ENCODE measurements at places on chromosomes 2 and 18.

DNA sequence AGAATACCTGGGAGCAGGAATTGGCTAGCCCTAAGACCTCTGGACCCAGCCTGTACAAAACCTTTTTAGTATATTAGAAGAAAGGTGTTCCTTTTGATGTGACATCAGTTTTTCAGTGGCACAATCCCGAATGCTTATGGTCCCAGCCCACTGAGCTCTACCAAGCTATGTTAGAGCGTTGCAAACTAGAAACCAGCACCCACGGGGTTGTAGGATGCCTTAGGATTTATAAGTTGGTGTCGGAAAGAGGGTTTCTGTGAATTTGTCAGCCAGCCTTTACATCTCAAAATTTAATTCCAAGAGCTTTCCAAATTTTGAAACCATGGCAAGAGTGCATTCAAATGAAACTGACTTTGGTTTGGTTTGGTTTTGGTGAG lies 499 bp upstream of the LMAN1 start:
- no peak for DNase-seq

- DNase-seq = no peak
These were observed 183.4 kb upstream of the RASGRP3 start for GRCh38 chr2:33292981-33293595.

DNA sequence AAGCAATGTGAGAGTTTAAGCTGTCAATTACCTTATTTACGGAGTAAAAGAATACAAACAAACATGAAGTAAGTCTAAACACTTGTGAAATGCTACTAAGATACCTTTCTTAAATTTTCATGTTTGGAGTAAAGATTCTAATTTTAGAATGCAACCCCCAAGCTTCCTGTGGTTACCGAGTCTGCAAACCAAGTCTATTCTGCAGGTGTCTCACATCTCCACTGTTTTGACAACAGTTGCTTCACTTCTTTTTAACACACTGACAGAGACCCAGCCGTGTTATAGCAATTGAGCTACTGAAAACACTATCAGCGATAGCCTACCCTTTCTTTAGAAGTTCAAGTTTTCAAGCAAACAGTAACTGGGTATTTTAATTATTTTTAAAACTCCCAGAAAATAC lies 608.3 kb downstream of the ERBB4 start:
- DNase-seq = no peak

- no peak for DNase-seq
These were observed 7.2 kb upstream of the KIAA2012 start for GRCh38 chr2:202065876-202066275.

GRCh38 chr18:76457475-76457874 lies 37.6 kb downstream of the ZNF516 start:
- no peak for DNase-seq

DNA sequence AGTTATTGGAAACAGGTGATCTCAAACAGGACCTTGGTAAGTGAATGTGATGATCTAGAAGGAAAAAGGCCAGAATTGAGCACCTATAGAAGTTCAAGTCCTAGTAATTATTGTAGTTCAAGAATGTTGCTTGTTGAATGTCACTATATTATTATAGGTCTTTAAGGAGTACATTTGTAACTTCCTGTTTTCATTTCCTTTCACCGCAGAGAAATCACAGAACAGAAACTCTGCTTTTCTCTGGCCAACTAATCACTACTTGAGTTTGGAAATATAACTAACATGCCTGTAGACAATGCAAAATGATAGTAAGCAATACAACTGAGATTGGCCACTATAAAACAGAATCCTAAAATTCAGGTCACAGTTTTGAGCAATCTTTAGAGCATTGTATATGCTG lies 61.8 kb upstream of the EFEMP1 start:
- no peak for DNase-seq

DNA sequence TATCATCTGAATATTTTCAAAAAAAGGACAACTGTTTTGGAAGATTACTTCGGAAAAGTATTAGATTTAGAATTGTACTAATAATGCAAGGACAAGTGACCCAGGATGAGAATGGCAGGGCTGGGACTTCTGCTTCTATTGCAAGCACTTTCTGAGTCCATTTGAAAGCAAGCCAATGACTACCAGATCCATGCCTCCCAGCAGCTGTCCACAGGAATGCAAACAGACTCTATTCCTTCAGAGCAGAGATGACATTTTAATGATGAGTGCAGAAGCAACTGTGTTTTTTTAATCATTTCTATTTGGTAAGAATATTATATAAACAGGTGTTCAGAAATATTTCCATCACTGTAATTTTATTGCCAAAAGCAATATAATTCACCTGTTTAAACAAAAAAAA lies 456.7 kb downstream of the SOX11 start:
- no peak for DNase-seq

- no peak for DNase-seq
These were observed 147.8 kb downstream of the KCNE4 start for GRCh38 chr2:223199531-223200515.

DNA sequence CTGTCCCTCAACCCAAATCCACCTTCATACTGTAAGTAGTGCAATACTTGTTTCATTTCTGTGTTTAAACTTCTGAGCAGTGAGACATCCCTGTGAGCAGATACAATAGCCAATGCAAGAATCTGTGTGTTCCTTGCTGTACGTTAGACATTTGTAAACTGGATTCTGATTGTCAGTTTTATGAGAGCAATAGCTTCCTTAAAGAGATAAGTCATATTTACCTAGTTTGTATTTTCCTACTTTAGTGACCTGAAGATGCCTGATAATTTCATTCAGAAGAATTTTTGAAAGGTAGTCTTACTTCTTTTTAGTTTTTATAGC lies 90.7 kb downstream of the DPP4 start:
- DNase-seq = no peak

DNA sequence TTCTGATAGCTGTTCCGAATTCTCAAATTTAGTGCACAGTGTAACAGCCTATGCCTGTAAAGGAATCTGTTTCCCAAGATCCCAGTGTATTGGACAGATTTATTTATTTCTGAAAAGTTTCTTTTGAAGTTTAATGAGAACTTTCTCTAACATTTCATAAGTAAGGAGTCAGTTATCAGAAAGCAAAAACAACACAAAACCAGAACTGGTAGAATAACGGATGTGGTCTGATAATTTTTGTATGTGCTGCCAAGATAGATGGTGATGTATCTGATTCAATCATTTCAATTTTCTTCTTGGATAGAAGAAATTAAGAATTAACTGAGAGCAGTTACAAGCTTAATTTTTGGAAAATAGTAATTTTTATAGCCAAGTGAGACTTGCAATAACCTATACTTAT lies 374.3 kb downstream of the SOCS6 start:
- no peak for DNase-seq

GRCh38 chr18:37663446-37663845 lies 97.8 kb upstream of the CELF4 start:
- no peak for DNase-seq

GRCh38 chr2:173658946-173659371 lies 304.3 kb downstream of the CDCA7 start:
- no peak for DNase-seq

DNA sequence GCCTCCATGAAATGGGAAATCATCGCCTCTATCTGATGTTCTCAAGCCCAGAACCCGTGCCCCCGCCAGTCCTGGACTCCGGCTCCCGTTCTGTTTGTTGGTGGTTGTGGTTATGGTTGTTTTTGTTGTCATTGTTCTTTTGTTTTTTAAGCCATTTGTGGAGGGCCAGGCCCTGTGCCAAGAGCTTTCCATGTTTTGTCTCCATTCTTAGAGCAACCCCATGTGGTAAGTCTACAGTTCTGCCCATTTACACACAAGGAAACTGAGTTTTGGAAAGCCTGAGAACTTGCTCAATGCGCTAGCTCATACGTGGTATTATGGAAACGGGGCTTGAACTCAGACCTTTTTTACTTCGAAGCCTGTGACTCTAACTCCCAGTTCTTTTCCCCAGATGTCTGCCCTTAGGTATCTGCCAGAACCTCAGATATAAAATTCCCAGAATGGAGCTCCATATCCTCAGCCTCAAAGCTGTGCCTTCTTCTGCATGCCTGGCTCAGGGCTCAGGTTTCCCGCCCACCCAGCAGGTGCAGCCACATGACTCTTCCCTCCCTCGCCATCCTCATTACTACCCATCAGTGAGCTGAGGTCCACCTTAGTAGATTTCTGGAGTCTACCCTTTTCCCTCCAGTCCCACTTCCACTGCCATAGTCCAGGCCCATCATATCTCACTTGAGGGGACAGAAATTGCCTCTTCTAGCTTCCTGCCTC lies 194.1 kb downstream of the KLHL29 start:
- DNase-seq = no peak

GRCh38 chr2:219078126-219078525 lies 17.4 kb upstream of the IHH start:
- no peak for DNase-seq

DNA sequence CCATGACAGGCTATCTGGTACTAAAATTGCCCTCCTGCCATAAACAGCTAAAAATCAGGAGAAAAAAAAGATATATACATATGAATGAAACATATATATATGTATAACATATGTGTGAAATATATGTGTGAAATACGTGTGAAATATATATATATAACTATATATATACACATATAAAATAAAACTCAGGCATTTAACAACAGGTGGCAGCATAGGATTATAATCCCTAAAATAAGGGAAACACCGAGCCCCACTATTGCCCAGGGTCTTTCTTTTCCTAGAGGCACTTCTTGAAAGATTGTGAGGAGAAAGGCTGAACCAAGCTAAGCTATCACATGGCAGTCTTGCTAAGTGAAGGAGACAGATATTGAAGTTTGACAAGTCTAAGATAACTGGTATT lies 65.9 kb upstream of the CYTIP start:
- no peak for DNase-seq

GRCh38 chr2:205543937-205544702 lies 138.2 kb upstream of the NRP2 start:
- no peak for DNase-seq

DNA sequence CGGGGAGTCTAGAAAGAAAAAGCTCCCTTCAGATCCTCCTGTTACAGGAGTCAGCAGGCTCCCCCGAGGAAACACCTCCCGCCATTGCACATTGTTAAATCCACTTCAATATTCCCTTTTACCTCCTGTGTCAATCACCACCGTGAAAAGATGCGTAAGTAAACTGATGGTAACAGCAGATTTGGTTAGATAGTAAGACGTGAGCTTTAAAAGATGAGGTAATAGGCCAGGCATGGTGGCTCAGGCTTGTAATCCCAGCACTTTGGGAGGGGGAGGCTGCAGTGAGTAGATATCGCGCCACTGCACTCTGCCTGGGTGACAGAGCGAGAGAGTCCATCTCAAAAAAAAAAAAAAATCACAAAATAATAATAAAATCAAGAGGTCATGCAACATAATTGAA lies 15.2 kb upstream of the NCL start:
- DNase-seq = no peak

DNA sequence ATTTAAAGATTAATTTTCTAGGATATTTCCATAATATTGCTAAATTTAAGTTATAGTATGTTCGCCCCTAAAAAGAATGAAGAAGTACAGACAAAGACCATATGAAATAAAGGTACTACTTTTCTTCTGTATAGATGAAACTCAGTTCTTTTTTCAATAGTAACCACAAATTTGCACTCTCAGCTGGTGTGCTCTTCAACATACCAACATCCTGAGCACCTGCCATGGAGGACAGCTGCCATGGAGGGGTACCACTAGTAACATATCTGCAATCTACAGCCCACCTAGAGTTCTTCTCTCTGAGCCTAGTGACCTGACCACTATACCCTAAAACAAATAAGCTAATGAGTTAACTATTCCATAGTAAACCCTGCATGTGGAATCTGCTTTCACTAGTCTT lies 36.8 kb upstream of the ERCC3 start:
- no peak for DNase-seq

DNA sequence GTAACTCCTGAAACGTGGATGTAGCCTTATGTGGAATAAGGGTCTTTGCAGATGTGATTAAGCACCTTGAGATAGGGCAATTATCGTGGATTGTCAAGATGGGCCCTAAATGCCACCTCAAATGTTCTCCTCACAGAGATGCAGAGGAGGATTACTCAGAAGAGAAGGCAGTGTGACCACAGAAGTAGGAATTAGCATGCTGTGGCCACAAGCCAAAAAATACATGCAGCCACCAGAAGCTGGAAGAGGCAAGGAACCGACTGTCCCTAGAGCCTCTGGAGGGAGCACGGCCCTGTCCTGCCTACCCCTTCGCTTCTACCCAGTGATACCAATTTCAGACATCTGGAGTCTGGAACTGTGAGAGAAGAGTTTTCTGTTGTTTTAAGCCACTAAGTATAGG lies 47.3 kb upstream of the MGAT5 start:
- DNase-seq = peak; percentile 20

DNA sequence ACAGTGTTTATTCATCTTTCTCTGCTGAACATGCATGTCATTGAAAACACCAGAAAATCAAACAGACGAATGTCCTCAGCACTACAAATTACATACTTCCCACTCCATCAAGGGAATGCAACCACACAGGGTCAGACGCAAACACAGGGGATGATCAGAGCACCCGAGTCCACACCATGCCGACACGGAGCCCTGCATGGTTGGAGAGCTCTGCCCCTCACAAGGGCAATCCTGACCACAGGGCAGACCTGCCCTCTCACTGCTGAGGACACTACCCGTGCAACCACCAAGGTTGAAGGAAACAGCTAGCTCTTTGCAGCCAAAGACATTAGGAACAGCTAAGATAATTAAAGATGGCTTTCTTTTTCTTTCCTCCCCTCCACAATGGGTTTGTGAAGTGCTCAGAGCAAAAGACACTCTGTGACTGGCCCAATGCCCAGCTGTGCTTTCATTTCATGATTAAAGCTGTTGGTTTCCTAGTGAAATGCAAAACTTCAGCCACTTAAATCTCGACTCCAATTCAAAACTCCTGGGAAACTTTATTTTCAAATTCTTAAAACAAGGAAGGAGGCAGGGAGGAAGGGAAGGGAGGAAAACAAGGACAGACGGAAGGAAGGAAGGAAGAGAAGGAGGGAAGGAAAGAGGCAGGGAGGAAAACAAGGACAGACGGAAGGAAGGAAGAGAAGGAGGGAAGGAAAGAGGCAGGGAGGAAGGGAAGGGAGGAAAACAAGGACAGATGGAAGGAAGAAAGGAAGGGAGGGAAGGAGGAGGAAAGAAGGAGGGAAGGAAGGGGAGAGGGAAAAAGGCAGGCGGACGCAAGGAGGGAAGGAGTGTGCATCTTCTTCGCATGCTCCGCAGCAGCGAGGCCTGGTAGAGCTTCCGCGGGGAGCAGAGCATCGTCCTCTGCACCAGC lies 65.8 kb downstream of the NDUFA10 start:
- DNase-seq = no peak

GRCh38 chr2:216420367-216421101 lies 8.2 kb downstream of the SMARCAL1 start:
- no peak for DNase-seq
